ENCODE measurements at places on chromosomes 3 and 15. TPM values are rescaled to one million over a fixed set of nuclear protein-coding genes. Genes with fewer than 3 reads are reported as not detected.

Gene ISL2
- total RNA-seq = 0.28 TPM

DNA sequence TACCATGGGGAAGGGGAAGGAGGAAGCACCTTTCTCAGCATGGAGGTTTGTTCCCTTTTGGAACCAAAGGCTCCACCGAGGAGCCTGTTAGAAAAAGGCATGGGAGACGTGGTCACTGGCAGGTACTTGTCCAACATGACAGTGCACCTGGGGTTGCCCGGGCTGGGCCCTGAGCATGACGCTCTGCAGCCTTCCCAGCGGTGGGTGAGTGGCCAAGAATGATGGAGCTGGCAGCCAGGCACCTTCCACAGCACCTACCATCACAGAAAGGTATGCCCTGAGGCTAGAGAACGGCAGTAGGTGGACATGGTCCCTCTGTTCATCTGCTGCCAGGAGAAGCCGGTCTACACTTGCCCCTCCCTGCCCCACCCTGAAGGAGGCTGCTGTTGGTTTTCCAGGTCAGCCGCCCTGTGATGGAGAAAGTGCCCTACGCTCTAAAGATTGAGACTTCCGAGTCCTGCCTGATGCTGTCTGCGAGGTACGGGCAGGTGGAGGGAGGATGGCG is 29.0 kb upstream of the NR2C2 start:
- no peak for DNase-seq

GRCh38 chr3:145735631-145736030 is 425.4 kb downstream of the PLOD2 start:
- no peak for DNase-seq

DNA sequence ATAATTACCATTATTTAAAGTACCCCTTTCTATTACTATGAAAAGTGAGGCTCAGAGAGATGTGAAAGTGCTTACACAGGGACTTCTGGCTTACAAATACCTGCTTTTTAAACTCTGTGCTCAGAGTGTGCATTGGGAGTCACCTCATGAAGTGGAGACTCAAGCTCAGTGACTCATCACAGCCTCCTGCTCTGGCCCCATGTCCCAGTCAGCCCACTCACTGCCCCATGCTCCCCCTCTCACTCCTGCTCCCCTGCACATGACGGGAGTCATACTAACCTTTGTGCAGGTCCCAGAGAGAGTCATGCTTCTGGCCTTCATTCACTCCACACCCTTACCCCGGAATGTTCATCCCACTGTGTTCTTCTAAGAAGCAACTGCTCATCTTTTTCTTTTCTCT is 20.2 kb downstream of the CCR1 start:
- DNase-seq = no peak

DNA sequence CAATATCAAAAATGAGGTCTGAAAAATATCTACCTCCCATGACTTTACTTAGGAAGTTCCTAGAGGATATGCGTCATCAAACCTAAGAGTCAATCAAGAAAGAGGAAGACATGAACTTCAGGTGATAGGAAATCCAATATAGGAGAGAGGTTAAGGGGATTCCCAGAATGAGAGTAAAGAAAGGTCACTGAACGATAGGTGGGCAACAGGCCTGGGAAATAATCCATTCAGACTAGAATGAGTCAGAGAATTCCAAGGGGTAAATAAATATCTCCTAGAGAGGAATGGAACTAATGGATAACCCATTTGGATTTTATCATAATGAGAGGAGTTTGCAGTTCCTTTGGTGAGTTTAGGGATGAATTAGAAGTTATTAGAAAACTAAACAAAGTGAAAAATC is 131.1 kb upstream of the NUDT16 start:
- DNase-seq = no peak

- no peak for DNase-seq
These were observed 135.9 kb downstream of the ANO10 start for GRCh38 chr3:43485931-43486330.

DNA sequence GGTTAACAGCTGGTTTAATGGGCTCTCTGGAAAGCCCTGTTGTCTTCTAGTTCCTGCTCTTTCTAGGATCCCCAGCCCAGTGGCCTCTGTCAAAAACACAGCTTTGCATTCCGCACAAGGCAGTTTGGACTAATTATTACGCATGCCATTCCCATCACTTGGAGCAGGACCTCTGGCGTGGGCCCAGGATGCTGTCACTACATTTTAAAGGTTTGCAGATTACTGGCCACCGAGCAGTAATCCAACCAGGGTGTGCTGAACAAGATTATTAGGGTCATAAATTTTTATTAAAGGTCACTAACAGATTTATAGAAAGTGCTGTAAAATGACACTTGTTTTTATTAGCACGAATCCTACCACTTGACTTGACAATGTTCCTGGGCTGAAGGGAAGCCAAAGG is 143.6 kb upstream of the SLC6A11 start:
- DNase-seq = peak; percentile 32

GRCh38 chr15:77030048-77030927 is 35.4 kb downstream of the PSTPIP1 start:
- no peak for DNase-seq

Gene NANOGP8
- not detected for total RNA-seq

Gene FES
- 13.3 TPM for total RNA-seq

Gene LRTM1
- not detected for total RNA-seq

DNA sequence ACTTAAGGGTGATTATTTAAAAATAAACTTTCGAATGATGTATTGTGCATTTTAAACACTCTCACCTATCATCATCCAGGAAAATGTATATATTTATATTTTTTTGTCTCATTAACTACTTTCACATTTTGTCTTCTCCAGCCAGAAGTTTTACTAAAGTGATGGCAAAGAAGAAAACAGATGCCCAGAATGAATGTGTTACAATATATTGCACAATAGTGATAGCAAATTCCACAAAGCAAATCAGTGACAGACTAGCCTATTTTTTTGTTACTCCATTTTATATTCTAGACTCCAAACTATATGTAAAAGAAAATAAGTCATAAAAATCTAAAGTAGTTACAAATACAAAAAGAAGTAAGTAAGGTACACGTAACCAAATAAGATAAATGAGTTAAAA is 414.7 kb downstream of the EPHA3 start:
- no peak for DNase-seq

DNA sequence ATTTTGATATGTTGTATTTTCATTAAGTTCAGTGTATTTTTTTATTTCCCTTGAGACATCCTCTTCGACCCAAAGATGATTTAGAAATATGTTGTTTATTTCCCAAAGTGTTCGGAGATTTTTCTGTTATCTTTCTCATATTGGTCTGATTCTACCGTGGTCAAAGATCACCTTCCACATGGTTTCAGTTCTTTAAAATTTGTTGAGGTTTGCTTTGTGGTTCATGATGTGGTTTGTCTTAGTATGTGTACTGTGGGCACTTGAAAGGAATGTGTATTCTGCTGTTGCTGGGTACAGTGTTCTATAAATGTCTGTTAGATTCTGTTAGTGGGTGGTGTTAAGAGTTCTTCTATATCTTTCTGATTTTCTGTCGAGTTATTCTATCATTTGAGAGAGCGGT is 103.4 kb upstream of the FHIT start:
- DNase-seq = no peak

Gene KNG1
- 0.17 TPM for total RNA-seq

DNA sequence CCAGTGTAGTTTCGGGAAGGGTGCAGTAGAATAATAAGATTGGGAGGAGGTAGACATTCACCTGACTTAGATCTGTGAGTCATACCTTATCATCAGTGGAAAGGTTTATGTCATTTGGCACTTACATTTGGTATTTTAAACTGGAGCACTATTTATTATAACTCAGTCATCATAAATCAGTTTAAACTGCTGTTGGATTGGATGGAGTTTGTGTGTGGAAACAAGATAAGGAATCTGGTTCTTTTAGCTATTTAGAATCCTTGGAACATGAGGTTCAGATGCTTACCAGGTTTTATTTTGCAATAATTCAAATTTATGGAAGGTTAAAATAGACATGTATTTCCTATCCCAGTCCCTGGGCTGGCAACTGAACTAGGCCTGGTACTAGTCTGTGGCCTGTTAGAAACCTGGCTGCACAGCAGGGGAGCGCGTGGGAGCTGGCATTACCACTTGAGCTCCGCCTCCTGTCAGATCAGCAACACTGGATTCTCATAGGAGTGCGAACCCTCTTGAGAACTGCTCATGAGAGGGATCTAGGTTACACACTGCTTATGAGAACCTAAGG is 34.5 kb downstream of the ZFAND6 start:
- DNase-seq = no peak

Gene AGBL1
- 0.55 TPM for total RNA-seq

DNA sequence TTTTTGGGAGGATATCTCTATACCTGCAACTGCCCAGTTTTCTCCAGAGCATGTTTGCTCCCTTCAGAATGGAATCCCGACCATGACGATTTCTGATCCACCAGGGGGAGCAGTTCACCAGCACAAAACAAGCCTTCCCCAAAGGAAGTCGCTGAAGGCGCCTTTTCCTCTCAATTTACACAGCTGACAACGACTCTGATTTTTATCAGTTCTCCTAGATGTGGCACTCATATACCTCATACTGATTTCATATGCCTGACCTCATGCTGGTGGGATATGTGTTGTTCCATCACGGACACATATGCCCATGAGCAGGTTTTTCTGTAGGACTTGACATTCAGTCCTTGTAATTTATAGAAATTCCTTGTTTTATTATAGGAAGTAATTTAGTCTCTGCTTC is 1028.2 kb downstream of the MCTP2 start:
- peak; percentile 75 for DNase-seq

DNA sequence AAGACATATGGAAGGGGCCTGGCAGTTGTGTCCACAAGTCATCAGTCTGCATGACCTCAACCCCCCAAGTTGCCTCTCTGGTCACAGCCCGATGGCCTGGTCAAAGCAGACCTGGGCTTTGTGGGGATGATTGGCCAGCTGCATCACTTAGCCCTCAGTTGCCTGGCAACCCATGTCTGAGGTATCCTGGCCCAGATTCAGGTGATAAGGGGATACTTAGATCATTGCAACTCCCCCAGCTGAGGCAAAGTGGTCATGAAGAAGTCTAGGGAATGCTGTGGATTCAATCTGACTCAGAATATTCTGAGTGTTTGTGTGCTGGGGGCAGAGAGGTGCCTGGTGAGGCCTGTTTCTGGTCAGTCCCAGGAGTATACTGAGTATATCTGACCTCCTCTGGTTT is 5.0 kb downstream of the GPR156 start:
- no peak for DNase-seq

- DNase-seq = no peak
These were observed 72.5 kb downstream of the OSBPL10 start for GRCh38 chr3:31908391-31909097.

GRCh38 chr3:23487015-23487414 is 283.9 kb downstream of the UBE2E2 start:
- DNase-seq = no peak

Gene PRR20G
- not detected for total RNA-seq

- DNase-seq = no peak
These were observed 157.4 kb upstream of the NPHP3 start for GRCh38 chr3:132879656-132880055.

- DNase-seq = peak; percentile 7
These were observed 30.8 kb upstream of the SLC25A36 start for GRCh38 chr3:140910860-140911259.

GRCh38 chr3:8841472-8841871 is 72.1 kb upstream of the OXTR start:
- DNase-seq = no peak

GRCh38 chr15:30943654-30944335 is 40.1 kb downstream of the FAN1 start:
- no peak for DNase-seq

Gene ATP8B4
- 37.1 TPM for total RNA-seq

Gene CHDH
- total RNA-seq = 4.9 TPM

DNA sequence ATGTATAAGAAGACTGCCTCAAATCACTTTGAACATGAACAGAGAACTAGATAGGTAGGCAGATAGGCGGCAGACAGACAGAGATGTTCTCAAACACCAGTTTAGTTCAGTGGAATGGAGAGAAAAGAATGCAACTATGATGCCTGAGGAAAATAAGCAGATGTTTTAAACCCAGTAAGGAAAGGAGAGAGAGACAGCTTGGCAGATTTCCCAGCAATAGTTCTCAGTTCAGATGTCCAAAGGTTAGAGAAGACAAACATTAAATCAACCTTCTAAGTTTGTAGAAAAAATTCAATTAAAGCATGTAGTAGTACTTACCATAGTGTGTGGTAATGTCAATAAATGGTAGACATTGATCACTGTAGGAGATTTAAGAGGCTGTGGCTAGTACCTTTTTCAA is 209.6 kb upstream of the PFN2 start:
- DNase-seq = no peak

DNA sequence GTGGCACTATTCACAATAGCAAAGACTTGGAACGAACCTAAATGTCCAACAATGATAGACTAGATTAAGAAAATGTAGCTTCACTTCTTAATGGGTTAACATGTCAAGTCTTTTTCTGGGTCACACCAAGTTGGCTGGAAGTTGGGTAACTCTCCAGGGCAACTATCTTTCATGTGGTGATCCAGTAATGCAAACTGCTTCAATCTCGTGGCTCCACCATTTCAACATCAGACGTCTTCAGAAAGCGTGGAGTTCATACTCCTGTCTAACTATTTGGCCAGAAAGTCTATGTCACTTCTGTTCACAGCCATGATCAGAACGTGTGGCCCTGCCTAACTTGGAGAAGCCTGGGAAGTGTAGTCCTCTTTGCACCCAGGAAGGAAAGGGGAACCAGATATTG is 32.2 kb downstream of the DUT start:
- DNase-seq = no peak

GRCh38 chr15:89361451-89362202 is 27.0 kb upstream of the POLG start:
- DNase-seq = peak; percentile 91

Gene GNL3
- 63.7 TPM for total RNA-seq

Gene PEX11A
- total RNA-seq = 15.3 TPM

- peak; percentile 9 for DNase-seq
These were observed 1.4 kb downstream of the FEZF2 start for GRCh38 chr3:62371720-62372591.

Gene KCNMB3
- total RNA-seq = 3.2 TPM

Gene PYDC2
- not detected for total RNA-seq

DNA sequence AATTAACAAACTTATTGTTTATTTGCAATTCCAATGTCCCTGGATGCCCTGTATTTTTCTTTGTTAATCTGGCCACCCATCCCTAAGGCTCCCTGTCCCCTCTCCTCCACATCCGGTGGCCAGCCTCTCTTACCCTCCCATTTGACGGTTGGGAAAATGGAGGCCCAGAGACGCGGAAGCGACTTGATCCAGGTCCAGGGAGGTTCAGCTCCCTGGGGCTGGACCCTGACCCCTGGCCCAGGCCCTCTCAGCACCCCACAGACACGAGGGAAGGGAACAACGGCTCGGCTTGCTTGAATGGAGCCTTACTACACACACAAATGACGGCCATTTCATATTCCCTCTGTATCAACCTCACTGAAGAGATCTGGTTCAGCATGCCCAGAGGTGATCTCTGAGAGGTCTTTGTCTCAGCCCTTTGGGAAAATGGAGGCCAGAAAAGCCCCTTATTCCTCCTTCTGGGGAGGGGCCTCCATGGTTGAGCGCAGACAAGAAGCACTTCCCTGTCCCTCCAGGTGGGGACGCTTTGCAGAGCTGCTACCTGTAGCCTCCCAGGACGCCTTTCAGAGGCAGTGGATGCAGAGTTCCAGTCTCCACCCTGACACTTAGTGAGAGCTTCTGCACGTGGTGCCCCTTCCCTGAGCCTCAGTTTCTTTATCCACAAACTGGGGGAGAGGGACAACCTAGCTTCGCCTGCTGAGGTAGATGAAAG is 82.1 kb downstream of the ATP2B2 start:
- no peak for DNase-seq
